ENCODE measurements at places on chromosomes 7 and 10.

- DNase-seq, result no peak
Measured at GRCh38 chr10:58963723-58964124, 212.7 kb upstream of the PHYHIPL start.

DNA sequence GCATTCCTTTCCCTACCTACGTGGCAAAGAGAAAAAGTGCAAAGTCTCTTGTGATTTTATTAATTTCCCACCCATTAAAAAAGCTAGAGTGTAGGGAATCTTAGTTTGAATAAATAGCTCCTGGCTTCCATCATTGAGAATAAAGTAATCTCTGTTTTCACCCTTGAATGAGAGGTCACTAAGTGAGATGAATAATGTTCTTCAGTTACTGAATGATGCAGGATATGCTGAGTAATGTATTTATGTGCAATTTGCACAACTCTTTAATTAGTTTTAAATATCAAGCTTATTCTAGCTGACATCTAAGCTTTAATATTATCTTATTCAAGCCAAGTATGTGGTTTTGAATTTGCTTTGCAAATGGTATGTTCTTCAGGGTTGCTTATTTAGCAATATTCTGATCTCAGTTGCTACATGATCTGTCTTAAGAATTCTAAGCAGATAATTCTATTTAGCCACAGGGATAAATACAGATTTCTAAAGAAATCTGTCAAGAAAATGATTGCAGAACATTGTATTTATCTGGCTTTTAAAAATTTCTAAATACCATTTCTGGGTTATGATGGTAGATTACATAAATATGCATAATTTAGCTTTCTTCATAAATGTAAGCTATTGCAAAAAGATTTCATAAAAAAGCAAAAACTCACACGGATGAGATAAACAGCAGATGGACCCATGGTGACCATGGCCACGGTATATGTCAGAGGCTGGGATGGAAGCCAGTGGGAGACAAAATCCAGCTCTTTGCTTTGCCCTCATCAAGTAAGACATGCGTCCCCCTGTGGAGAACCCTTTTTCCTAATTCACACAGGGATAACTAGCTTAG is 141.0 kb downstream of the MACC1 start:
- DNase-seq, result no peak

DNA sequence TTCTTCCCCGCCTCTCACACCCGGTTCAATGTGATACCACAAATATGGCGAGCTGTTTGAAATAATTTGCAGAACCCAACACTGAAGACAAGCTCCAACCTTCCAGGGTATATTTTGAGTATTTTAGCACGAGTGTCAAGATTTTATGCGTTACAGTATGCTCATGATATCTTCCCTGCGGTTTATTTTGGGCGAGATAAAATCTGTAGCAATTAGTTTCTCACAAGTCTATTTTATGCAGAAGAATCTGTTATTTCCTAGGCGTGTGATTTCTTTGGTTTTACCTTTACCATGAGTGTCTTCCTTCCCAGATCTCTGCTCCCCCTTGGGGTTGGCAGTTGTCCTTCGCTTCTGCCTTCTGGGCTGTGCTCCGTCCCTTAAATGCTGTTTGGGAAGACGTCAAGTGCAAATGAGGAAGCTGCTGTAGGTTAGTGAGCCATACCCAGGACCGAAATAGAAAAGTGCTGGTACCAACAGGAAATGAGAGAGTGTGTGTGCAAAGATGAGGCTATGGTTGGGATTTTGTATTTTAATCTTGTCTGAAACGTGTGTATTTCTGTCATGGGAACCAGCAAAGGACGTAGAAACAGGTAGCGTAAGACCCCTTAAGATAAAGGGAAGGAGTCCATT is 299.8 kb downstream of the KLF6 start:
- no peak for DNase-seq

- DNase-seq, result no peak
Measured at GRCh38 chr7:4065190-4065589, 616.9 kb upstream of the FOXK1 start.

GRCh38 chr10:120945182-120945581 is 94.0 kb downstream of the WDR11 start:
- no peak for DNase-seq

GRCh38 chr10:128274938-128275337 is 148.7 kb upstream of the MKI67 start:
- no peak for DNase-seq

Data from NCI-H2107 (cell line).